Chondrocyte (in vitro differentiated cells): ENCODE measurements at places on chromosomes 13 and 19.

DNA sequence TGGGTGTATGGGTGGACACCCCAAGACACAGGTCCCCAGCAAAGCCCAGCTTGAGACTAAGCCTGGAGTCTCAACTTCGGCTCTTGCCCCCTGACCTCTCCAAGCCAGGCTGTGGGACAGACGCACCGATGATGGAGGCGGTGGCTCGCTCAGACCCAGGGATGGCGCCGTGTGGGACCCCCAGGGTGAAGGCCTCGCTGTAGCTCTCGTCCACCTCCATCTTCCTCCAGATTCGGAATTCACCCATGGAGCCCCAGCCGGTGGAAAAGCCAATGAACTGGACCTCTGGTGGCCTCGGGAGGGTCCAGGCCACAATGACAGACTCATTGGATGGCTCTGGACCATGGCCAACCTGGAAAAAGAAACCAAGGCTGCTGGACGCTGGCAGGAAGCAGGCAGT is 39.1 kb downstream of the F2RL3 start:
- DNase-seq: no peak

GRCh38 chr19:18894254-18895037 is 1.5 kb downstream of the CERS1 start:
- DNase-seq: no peak

GRCh38 chr13:88656751-88657150 is 985.6 kb downstream of the SLITRK5 start:
- no peak for DNase-seq

- no peak for DNase-seq
Measured at GRCh38 chr13:77548095-77548494, 12.6 kb downstream of the SCEL start.

DNA sequence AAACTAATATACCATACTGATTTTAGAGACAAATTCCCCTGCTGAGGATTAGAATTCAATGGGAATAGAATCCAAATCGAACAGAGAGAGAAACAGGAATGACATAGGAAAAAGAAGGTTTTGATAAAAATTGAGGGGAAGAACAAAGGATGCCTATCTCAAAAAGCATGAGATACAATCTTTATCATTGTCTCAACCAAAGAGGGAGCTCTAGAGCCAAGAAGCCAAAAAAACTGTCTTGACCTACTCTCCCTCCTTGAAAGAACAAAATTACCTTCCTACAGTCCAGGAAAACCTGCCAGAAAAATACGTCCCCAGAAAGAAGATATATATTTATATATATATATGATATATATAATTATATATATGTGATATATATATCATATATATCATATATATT is 39.2 kb upstream of the MIR17HG start:
- no peak for DNase-seq

GRCh38 chr19:5292822-5293611 is 47.6 kb downstream of the PTPRS start:
- peak; percentile 77 for DNase-seq
